ENCODE measurements at places on chromosomes 12 and 14.

DNA sequence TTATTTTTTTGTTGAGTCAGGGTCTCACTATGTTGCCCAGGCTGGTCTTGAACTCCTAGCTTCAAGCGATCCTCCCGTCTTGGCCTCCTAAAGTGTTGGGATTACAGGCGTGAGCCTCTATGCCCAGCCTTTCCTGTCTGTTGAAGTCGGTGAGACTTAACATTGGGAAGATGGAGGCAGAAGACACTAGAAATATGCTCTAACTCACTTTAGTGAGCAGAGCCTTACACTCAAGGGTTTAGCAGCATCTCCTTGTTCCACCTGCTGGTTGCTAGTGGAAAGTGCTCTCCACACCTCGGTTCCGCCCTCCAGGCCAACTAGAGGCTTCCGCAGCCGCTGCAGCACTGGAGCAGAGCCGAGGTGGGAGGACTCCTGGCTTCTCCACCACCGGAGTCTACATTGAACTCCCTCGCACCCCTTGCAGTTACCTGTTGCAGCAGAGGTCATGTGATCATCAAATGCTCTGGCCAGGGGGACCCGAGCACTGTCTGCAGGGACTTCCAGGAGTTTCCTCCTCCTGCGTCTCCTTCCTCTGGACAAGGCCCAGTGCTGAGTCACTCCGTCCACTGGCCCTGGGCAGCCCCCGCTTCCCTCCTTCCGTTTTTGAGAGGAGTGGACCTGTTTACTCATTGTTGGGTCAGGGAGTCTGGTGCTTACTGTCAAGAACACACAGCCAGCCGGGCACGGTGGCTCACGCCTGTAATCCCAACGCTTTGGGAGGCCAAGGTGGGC lies 9.4 kb upstream of the HVCN1 start:
- peak; percentile 70 for DNase-seq

DNA sequence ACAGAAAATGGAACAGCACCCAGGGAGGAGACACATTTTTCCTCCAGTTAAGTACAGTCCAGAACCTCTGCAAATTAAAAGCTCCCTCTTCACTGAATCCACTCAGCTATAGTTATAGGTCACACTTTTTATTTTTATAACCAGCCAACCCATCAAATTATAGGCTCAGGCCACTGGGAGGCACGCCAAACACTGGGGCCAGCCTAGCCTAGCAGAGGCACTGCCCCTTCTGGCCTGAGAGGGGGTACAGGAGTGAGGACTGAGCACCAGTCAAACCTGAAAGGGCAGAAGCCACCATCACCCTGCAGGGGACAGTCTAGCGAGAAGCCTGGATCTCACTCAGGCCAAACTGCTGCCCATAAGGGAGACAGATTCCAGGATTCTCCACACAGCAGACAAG lies 19.3 kb downstream of the FMNL3 start:
- no peak for DNase-seq

- no peak for DNase-seq
Observed at GRCh38 chr12:81953541-81953940, 194.4 kb upstream of the PPFIA2 start.

- DNase-seq: no peak
Observed at GRCh38 chr12:99281277-99281676, 366.3 kb upstream of the GARIN6 start.

- DNase-seq: no peak
Observed at GRCh38 chr14:50008562-50008961, 107.8 kb downstream of the VCPKMT start.

DNA sequence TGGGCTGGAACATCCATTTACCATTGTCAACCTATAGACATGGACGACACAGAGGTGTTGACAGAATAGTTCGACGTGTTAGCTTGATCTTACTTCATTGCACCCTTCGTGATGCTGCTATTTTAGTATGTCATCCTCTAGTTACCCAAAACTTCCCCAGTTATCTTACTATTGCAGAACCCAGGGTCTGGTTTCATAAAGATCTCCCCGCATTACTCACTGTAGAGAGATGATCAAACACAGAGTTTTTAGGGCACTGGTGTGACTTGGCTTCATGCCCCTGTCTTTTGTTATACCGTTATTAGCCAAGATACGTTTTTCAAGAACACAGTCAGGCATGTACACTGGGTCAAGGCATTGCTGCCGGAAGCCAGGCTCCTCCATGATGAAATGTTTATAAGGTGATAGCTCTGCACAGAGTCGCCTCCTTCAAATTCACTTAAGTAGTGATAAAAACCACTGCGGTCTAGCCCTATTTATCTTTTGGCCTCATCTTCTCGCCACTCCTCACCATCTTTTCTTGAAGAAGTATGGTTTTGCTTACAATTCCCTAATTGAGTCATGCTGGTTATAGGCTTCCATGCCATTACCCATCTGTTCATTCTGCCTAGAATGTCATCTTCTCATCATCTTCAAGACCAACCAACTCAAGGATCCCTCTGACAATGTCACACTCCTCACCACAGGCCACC lies 1127.9 kb downstream of the VRK1 start:
- DNase-seq: no peak

- DNase-seq: no peak
Observed at GRCh38 chr14:71780822-71781221, 151.4 kb upstream of the RGS6 start.

DNA sequence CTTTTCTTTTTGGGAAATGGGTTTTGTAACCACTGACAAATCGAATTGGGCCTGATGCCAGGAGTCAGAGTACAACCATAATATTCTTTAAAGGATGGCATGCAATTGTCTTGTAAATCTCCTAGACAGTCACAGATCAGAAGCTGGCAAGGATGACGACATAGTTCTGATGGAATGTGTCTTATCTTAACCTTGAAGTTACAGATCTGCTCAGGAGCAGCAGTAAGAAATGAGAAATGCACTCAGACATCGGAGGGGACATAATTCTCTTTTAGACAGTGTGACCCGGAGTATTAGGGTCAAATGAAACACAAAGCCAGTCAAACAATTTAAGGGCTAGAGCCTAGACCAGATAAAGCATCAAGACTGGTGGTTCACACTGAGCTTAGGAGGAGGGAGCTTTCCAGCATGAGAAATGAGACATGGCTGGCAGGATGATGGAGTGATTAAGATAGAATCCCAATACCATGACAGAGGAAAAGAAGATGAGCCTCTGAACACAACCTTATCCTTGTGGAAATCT lies 17.5 kb downstream of the CBX5 start:
- DNase-seq: no peak

DNA sequence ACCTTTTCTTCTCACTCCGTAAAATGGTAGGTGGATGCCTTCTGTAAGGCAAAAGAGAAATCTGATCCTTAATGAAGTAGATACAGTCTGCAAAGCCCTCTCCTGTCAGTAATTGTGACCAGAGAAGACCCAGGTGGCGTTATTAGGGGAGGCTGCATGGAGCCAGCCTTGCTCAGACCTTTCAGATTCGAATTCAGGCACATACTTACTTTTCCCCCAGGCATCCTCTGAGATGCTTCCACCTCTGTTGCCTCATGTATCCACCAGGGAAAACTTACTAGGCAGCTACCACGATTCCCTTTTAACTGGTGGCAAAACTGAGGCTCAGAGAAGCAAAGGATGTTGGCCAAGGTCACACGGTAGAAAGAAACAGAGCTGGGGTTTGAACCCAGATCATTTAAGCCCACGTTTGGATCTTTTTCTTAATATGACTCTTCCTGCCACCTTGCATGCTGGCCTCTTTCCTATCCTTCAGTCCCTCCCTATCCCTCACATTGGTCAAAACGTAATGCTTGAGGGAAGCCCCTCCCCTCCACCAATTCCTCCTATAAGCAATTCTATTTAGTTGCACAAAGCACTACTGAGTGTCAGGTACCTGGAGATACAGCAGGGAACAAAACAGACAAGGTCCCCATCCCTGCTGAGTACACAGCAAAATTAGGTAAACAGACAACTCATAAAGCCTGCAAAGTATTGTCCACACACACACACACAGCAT lies 179.4 kb downstream of the KSR2 start:
- DNase-seq: no peak

DNA sequence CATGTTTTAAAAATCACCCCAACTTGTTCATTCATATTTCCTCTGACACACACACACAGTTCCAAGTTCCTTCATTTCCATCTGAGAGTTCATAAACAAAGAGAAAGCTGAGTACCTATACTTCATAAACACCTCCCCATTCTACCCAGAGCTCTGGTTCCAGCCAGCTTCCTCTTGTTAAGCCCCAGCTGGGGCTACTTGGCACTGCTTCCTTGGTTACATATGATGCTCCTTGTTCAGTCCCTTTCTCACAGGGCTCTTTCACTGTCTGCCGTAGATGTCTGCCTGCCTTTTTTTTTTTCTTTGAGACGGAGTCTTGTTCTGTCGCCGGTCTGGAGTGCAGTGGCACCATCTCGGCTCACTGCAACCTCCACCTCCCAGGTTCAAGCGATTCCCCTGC lies 77.5 kb downstream of the COX16 start:
- DNase-seq: no peak

DNA sequence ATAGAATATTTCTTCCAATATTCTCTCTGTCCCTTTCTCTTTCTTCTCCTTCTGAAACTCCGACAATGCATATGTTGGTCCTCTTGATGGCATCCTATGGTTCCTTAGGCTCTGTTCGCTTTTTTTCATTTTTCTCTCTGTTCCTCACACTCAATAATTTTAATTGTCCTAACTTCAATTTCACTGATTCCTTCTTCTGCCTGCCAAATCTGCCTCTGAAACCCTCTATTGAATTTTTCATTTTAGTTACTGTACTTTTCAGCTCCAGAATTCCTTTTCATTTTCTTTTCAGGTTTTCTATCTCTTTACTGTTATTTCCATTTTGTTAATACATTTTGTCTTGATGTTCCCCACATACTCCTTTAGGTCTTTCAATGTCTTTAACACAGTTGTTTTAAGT lies 67.0 kb upstream of the TTC7B start:
- no peak for DNase-seq

All from upper lobe of left lung (tissue), 6 donors.